CD4-positive, alpha-beta T cell treated with Interleukin-17A for 4 hours (primary cell): ENCODE measurements at places on chromosomes 5 and 9.

- DNase-seq, result no peak
Observed at GRCh38 chr9:16515207-16515606, 355.3 kb downstream of the BNC2 start.

GRCh38 chr5:140073296-140073695 is 30.2 kb upstream of the NRG2 start:
- no peak for DNase-seq

- DNase-seq, result no peak
Observed at GRCh38 chr5:150637245-150638052, 3.0 kb upstream of the SYNPO start.

DNA sequence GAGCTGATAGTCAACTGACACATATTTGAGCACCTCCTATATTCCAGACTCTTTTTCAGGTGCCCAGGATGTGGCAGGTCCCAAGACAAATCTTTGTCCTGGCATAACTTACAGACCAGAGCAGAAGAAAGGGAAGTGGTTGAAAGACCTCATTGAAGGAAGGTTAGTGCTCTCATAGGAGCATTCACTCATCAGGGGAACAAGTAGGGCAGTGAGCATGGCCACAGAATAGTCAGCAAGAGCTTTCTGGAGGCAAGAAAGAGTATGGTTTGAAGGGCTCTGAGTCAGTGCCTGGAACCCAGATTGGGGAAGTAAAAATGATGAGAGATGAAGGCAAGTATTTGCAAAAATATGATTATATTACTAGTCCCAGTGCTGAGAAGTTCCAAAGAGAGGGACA is 25.0 kb upstream of the ERMP1 start:
- DNase-seq, result no peak

DNA sequence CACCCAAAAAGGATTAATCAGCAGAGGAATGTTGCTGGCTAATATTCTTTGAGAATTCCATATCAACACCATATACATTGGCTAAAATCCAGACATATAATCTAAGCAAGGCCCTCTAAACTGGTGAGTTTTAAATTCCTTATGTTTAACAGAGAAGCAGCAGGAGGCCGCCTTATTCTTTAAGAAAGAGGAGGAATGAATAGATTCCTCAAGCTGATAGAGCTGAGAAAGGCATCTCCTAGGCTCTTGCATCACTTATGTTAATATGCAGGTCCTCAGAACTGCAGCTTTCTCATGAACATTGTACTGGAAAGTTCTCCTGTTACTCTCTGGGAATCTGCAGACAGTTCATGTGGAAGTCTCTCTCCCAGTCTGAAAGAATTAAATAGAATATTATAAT is 20.1 kb upstream of the SMARCA2 start:
- no peak for DNase-seq

DNA sequence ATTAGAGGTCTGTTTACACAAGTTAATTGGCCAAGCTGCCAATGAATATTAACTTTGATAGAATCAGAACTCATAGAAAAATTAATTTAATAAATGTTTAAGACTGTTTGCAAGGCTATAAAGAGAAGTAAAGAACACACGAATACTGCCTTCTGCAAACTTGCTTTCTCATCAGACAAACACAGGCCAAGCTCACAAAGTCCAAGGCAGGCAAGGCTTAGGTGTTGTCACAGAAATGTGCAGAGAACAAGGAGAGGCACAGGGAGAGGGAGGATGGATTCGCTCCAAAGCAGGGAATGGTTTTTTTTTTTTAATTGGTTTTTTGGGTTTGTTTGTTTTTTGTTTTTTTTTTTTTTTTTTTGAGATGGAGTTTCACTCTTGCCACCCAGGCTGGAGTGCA is 43.4 kb downstream of the RETREG1 start:
- DNase-seq, result no peak

DNA sequence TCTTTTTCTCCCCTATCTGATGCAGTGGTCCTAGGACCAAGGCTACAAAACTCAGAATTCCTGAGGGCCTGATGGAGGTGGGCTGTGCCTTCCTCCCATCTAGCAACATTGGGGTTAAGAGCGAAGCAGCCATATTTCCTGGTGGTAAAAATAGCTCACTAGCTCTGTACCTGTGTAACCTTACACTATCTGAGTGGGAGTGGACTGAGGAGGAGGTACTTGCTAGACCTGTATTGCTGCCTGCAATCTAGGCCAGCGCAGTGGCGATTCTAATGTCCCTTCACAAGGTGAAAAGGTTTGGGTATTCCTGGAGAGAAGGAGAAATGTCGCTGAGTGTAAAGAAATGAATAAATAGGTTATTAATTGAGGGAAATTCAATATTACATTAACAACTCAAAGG is 80.2 kb upstream of the LIFR start:
- DNase-seq, result no peak

- no peak for DNase-seq
Observed at GRCh38 chr9:106588626-106589025, 274.3 kb upstream of the ZNF462 start.

DNA sequence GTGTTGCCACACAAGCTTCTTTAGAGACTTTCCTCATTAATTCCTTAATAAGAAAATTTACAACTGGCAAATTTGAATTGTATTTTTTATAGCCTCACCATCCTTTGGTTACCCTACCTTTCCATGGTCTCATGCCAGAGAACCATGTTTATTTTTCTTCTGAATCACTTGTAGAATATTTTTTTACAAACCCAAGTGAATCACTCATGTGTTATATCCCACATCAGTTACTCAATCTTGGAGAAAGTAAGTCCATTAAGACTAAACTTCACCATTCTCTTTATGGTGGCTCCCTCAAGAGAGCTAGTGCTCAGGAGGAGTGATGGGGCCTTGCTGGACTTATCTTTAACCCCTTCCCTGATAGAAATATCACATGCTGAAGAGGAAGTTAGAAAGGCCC is 128.9 kb downstream of the SUSD1 start:
- no peak for DNase-seq
